HFF-Myc (cell line): ENCODE measurements at places on chromosomes 1 and 21.

DNA sequence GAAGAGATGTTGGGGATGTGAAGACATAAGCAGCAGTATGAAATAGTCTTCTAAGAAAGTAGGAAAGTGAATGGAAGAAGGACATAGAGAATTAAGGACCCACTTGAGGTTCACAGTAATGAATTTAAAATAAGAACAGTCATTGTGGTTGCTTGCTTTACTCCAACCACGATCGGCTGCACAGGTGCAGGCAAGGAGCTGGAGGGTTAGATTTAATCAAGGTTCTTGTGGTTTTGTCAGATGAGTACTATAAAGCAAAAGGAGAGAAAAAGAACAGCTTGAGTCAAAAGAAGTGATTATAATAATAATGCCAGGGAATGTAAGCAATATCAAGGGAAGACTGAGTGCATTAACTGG lies 46.1 kb upstream of the RBM34 start:
- DNase-seq: no peak

GRCh38 chr1:53460211-53460634 lies 1.0 kb downstream of the DMRTB1 start:
- DNase-seq: no peak

DNA sequence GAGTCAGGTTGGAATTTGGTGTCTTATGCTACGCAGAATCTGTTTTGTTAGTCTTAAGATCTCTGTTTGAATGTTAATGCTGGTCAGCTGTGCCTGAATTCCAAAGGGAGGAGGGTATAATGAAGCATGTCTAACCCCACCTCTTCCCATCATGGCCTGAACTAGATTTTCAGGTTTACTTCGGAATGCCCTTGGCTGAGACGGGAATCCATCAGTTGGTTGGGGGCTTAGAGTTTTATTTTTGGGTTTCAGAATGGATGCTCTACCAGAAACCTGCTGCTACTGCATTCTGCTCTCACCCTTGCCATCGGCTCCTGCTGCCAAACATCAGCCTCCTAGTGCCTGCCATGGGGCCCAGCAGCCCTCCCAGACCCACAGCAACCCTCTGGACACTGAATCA lies 24.1 kb upstream of the ETV3 start:
- DNase-seq: no peak

DNA sequence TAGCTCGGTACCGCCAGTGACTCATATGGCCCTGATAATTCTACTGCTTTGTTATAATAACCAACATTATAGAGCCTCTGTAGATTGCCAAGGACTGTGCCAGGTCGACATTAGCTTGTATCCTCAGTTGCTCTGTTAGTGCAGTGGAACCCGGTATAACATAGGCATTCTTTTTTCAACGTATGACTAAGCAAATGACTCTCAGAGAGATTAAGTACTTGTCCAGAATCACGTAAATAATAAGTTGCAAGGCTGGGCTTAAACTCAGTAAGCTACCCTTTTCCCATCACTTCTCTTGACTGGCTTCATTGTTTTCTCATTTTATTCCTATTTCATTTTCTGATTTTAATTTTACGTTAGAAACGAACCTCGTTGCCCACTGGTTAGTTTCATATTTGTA lies 85.1 kb downstream of the UBE4B start:
- DNase-seq: no peak
